K562 (cell line): ENCODE measurements at places on chromosomes 12 and 14.

DNA sequence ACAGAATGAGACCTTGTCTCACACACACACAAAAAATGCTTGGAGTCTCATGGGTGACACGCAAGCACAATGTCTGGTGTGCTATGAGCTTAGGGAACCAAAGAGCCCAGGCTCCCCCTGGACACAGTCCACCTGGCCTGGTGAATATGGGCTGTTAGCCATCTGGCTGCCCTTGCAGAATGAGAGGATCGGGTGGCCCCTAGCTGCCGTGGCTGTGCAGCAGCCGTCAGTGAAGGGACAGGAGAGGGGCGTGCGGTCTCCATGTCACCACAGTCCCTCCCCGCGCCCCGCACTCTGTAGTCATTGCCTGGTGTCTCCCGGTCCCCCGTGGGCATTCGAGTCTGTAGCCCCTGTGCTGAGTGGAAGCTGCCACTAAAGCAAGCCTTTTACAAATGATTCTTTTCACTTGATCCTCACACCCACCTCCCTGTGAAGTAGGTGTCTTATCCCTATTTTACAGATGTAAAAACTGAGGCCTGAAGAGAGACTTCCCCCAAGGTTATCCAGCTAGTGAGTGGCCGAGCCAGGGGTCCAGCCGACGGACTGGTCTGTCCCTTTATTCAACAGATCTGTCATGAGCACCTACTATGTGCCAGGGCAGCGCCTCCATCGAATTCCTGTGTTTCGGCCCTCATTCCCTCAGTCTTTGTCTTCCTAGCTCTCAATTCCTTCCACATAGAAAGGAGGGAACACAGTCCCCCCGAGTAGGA, 18.8 kb downstream of the MVK start:
- DNase-seq: no peak

DNA sequence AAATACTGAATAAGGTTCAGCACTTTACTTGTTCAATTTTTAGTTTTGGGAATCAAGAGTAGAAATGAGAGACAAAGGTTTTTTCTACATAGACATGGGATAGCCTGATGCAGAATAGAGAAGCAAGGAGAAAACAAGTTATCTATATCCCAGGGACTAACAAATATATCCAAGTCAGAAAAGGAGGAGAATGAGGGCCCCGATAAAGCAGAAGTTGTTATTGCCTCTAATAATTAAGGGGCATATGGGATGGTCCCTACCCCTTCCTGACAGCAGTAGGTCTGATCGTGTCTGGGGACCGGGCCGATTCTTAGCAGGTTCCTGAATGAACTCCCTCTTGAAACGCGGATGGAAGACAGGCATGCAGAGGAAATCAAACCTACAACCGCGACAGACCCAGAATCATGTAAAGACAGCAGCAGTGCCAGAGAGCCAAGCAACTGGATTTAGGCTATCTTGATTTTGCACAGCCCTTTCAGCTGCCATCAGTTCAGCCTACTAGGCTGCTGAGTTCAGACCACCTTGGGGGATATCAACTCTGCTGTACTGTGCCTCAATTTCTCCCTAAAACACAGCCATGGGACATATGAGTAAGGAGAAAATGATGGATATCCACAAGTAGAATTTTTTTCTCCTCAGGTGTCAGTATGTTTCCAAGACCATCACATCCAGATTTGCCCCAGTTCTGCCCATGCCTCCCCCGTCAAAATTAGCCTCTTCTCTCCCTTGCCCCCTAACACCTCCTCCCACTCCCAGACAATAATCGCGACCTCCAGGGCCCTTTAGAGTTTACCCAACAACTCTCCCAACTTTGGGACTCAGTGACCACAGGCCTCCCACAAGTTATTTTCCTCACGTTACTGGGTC, 706 bp downstream of the PRMT5 start:
- peak; percentile 36 for DNase-seq

- no peak for DNase-seq
These were observed 108.8 kb upstream of the TSPAN8 start for GRCh38 chr12:71266606-71267005.

- DNase-seq: no peak
These were observed 327.7 kb downstream of the LRIG3 start for GRCh38 chr12:58592475-58593207.

- no peak for DNase-seq
These were observed 9.8 kb downstream of the ZNF385A start for GRCh38 chr12:54374562-54375258.
